ENCODE measurements at places on chromosomes 7 and 10. TPM values are rescaled to one million over a fixed set of nuclear protein-coding genes. Genes with fewer than 3 reads are reported as not detected.

DNA sequence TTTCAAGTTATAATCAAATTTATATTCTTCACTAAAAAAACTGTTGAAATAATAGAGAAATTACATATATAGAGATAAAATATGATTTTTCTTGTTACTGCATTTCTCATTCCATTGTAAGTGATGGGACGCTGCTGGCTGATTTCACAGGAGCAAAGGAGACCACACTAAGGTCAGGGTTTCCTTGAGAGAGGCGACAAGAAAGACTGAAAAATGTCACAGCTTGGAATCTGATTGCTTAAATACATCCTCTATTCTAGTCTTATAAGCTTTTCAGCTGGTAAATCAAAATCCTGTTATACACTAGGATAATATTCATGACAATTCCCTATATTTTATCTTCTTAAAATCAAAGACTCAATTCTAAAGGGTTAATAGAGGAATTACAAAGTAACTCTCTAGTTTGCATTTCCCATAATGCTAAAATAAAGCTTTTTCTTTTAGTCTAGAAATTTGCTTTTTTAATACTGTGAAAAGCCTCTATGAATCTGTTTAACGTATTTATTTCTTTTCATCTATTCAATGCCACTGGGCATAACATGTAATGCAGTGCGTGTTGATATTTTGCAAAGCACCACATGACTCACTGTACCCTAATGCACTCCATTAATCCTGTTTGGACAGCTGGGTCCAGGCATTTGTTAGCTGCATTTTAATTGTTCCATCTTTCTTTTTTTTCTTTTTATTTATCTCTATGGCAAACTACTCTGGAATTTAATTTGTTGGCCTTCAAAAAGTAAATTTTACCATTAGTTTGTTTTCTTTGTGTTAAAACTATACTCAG, 81.7 kb downstream of the RNF32 start:
- no peak for DNase-seq

GRCh38 chr7:111568870-111569462, 6.7 kb upstream of the IMMP2L start:
- no peak for DNase-seq

DNA sequence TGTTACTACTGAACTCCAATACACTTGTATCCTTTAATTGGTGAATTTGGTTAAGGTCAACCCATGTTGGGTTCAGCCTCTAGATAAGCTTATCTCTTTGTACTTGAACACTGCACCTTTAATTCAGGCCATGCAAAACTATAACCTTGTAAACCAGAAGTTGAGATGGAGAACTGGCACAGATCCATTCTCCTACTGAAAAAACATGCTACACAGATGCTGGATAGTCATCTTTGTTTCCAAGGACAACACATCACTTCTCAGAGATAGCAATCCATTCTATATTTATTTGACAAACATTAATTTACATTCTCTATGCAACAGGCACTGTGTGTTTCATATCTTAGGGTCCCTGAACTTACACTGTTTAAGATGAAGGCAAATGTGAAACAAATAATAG, 2.9 kb upstream of the CDK14 start:
- DNase-seq, result no peak

GRCh38 chr10:63760034-63760707, 239.0 kb downstream of the REEP3 start:
- DNase-seq, result no peak

DNA sequence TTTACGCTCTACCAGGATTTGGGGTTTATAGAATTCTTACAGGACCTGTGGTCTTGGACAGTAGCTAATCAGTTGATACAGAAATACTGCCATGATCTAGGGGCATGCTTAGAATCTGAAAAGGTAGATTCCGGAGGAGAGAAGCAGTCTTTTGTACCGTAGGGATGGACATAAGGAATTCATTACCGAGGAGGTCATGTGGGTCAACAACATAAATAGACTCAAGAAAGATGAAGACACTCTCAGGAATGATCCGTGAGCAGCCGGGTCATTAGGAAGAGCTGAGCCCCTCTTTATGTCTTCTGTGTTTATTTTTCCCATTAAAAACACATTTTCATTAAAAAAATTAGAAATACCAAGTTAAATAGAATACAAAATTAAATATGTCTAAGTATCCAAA, 160.1 kb upstream of the TNS3 start:
- DNase-seq, result no peak

GRCh38 chr7:98369726-98370125, 31.2 kb downstream of the BAIAP2L1 start:
- DNase-seq, result no peak

DNA sequence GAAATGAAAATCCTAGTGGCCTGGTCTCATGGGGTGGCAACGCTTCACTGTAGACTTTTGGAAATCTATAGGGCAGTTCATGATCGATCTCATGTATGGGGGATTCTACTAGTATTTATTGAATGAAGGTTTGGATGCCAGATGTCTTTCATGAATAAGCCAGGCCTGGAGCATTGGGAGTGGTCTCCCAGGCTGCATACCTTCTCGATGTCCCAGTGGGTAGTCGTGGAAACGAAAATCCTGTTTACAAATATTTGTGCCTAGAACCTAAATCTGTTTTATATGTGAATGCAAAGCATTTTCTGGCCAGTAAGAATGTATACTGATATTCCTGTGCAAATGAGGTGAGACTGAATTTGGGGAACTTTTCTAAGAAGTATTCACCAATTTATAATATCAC, 105.0 kb upstream of the C1QL3 start:
- no peak for DNase-seq

GRCh38 chr7:105136221-105136620, 122.2 kb downstream of the KMT2E start:
- no peak for DNase-seq

DNA sequence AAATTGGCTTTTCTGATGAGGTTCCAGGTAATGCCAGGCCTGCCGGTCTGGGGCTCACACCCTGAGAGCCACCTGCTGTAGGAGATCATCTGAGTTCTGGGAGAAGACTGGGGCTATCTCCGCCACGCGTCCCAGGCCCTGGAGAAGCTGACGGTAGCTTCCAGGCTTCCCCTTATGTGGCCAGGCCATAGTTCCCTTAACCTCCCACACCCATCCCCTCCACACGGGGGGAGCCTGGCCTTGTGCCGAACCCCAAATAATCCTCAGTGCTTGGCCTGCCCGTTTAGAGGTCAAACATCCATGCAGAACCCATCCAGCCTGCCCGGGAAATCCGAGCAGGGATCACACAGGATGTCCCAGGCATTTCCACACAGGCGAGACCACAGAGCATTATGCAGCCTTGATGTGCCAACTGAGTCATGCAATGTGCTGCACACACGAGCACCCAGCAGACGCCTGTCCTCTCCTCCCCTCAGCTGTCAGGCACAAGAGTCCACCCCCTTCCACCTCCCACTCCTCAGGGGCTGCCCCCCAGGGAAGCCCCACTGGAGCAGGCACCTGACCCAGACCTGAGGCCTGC, 176.2 kb downstream of the PRKAG2 start:
- DNase-seq, result no peak

DNA sequence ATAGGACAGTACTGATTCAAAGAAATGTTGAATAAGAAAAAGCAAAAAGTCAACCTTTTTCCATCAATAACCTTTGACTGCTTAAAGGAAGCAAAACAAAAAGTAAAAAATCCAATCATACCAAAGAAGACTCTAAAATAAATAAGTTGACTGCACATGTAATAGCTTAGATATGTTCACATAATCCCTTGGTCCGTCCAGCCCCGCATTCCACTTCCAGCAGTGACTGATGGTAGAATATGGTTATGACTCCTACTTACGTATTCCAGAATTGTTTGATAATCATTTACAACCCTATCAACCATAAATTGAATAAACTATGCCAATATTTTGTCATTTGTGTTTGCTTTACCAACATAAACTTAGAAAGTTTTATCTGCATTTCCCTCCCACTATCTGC, 77.9 kb downstream of the CTNNA3 start:
- no peak for DNase-seq

GRCh38 chr10:14186245-14186644, 144.5 kb downstream of the FRMD4A start:
- DNase-seq, result no peak

DNA sequence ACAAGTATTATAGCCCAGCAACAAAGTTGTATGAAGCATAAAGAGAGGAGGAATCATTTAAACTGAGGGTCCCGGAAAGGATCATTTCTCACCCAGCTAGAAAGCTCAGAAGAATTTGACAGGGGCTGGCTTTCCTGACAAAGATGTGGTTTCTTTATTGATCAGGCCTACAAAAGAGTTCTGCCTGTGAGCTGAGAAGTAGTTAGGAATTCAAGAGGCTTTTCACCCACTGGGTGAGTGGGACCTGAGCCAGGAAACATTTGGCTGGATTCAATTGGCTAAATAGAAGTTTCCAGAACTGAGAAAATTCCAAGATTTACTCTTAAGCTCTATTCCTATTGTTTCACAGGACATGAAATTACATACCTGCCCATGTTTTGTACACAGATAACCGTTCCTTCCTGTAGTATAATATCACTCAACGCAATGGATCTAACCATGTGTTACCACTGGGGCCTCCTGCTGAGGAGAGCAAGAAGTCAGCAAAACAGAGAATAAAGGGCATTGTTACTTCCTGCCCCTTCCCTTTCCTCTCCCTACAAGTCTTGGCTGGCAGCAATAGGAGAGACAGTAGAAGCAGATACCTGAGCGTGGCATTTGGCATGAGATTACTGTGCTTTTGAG, 53.9 kb upstream of the PAPSS2 start:
- no peak for DNase-seq

DNA sequence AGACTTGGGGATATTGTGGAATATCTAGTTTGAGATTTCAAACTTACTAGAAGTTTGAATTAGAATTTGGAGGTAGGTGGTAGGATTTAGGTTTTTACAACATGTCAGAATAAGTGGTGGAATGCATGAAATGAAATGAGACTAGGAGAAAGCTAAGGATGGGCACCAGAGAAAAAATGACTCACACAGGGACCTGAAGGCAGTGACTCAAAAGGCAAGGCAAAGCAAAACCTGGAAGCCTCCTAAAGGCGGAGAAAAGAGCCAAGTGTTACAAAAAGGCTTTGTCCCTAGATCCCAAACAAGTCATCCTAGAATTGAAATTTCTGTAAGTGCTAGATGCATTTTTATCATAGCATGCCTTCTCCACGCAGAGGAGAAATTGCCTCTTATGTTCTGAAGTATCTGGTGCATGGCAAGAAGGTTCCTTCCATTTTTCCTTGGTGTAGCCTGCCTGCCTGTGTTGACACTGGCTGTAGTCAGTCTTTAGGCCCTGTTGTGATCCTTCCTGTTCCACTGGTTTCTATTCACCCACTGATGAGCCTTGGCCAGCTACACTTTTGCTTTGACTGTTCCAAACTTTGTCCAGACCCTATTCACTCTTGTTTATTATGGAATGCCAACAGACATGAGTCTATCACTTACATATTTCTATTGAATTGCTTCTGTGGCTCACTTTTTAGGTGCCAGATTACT, 109.3 kb downstream of the ETV1 start:
- no peak for DNase-seq

DNA sequence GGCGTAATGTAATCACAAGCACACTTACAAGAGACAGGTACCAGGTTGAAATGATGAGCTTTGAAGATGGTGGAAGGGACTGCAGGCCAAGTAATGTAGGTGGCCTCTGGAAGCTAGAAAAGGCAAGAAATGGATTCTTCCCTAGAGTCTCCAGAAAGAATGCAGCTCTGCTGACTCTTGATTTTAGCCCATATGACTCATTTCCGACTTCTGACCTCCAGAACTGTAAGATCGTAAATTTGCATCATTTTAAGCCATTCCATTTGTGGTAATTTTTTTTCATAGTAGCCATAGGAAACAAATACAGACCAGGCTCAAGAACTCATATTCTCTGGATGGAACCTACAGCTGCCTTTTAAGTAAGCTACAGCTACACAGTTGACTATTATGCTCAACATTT, 315.5 kb downstream of the MAGI2 start:
- DNase-seq, result no peak

GRCh38 chr7:101094791-101095375, 9.6 kb downstream of the TRIM56 start:
- no peak for DNase-seq

DNA sequence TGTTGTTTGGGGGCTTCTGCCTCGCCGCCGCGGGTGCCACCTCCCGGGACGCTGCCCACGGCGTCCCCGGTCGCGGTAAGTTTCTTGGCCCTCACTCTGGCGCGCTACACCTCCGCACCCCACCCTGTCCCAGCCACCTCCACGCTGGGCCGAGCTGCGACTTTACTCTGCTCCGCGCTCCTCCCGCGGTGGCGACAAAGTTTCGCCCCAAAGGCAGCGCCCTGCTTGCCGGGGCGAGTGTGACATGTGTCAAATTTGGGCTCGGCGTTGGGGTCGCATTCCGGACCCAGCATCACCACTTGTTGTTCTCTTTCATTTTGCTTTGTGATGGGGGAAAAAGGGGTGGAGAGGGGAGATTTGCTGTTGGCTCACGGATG, 167.7 kb upstream of the PPP1R3A start:
- DNase-seq, result peak; percentile 80

Gene NUDT13
- 2.1 TPM for total RNA-seq

Gene CRYGN
- not detected for total RNA-seq

Gene ZNF680
- total RNA-seq, result 14.0 TPM

Gene HOXA7
- 2.2 TPM for total RNA-seq

Gene C10orf105
- 1.0 TPM for total RNA-seq

Measured in left lung (tissue), 14 donors.